Lower leg skin (tissue), 4 donors: ENCODE measurements at places on chromosomes 4 and X.

- DNase-seq, result no peak
These were observed 565 bp downstream of the MOB1B start for GRCh38 chr4:70902577-70903290.

DNA sequence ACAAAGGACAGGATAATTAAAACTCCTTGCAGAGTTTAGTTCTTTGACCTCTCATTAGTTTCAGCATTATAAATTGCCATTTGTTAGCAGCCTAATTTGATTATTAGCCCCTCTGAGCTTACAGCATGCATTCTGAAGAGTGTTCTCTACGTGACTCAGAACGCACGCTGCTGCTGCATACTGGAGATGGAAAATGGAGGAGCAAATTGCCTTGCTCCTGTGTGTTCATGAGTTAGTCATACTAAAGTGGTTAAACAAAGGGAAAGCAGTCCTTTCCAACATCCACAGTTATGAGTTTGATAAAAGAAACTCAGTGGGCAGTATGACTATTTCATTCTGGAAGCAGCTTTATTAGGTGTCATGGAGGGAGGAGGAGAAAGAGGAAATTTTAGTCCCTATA, 922.5 kb downstream of the RPA4 start:
- DNase-seq, result no peak

DNA sequence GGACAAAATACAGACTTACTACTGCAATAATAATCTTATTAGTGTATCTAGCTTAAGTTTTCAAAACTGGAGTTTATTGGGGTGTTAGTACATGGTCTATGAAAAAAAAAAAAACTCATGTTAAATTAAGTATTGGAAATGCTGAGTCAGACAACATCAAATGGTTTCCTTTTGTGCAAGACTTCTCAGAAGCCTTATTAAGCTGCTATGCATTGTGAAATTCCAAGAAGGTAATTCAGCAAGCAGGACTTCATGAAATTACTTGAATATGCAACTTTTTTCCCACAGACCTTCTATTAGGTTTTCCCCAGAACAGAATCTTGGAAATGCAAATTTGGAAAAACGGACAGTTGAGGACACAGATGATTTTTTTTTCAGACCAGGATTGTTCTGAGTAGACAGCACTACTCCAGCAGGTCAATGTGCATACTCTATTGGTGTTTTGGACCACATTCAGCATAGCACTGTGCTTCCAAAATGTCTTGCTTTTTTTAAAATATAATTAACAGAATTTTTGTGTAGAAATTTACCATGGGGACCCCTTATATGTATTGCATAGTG, 568.8 kb upstream of the TENM3 start:
- DNase-seq, result no peak

DNA sequence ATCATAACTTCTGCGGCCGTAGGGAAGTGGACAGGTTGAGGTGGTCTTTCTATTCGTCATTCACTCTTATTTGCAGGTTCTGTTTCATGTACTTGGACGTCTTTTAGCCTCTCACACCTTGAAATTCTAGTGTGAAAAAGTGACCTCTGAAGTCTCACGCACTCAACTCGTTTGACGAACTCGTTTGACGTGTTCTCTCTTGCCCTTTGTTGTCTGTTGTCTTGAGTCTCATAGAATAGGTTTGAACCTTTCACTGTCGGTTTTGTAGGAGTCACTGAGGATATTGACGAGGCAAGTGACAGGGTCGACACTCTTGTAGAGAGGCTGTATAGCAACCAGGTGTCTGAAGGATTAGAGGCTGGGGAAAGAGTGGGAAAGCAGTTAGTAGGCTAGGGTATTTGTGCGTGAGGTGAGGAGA, 1.1 kb upstream of the PGRMC2 start:
- DNase-seq, result no peak

GRCh38 chrX:27893871-27894270, 86.1 kb downstream of the MAGEB10 start:
- no peak for DNase-seq

GRCh38 chrX:71067089-71067488, 1.0 kb downstream of the SNX12 start:
- no peak for DNase-seq

DNA sequence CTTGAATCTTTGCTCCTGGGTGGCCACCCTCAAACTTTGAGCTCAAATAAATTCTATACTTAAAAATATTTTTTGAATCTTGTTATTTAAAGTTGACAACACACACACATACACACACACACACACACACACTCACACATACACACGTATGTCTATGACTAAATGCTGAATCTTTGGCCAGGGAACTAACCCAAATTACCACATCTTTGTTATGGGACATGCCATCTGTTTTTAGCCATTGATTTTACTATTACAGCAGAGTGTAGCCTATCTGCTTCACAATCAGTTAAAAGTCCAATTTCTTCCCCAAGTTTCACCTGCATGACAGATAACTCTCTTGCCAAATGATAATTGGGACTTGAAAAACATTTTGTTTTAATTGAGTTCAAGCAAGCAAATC, 45.0 kb upstream of the USP46 start:
- DNase-seq, result no peak

GRCh38 chr4:98639523-98639922, 18.9 kb downstream of the TSPAN5 start:
- no peak for DNase-seq

DNA sequence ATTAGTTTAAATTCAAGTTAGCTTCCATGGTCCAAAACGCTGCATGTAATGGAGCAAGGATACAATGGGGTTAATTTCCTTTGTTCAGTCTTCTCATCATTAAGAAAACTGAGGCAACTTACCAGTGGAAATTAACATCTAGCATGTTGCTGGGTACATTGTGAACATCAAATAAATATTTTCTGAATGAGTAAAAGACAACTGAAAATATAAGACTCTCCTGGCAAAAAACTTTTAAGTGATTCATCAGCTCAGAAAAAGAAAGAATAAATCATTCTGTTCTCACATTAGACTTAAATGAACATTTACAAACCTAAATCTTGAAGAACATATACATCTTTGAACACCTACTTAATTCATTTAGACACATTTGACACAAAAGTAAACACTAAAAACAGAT, 138.4 kb upstream of the ETNPPL start:
- DNase-seq, result no peak

GRCh38 chrX:14533867-14534266, 4.5 kb downstream of the GLRA2 start:
- no peak for DNase-seq

DNA sequence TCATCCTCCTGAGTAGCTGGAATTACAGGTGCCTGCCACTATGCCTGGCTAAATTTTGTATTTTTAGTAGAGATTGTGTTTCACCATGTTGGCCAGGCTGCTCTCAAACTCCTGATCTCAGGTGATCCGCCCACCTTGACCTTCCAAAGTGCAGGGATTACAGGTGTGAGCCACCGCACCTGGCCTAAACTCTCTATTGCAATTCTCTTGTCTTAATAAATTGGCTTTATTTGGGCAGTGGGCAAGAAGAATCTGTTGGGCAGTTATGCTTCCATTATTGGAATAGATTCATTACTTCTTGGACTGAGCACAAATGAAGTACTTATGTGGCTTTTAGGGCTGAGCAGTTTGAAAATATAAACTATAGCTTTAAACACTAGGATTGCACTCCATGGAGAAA, 8.2 kb upstream of the GPAT3 start:
- no peak for DNase-seq

DNA sequence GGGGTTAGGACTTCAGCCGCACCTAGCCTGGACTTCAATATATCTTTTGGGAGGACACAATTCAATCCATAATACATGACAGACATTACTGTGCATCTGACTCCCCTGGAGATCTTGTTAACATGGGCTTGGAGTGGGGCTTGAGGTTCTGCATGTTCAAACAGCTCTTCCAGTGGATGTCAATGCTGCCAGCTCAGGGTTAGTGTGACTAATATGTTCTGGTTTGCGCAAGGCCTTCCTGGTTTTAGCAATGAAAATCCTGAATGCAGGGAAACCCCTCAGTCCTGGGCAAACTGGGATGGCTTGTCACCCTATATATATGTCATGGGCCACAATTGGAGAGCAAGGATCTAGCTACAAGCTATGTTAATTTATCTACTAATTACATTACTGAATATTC, 2.7 kb upstream of the TSPAN7 start:
- no peak for DNase-seq

DNA sequence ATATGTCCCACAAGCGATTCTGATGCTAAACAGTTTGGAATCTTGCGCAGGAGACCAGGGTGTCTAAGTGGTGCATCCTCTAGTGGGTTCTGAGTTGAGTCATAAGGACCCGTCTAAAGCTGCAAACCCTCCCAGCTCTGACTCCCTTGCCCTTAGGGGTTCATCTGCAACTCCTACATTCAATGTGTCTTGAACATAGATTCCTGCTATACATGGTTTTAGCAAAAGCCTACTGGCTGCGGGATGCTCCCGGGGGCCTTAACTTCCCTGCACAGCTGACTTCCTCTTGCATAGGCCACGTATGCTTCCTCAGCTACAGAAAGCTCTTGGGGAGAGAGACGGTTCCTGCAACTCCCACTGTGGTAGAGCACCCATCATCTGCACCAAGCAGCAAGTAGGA, 236.7 kb downstream of the EVC2 start:
- DNase-seq, result no peak

DNA sequence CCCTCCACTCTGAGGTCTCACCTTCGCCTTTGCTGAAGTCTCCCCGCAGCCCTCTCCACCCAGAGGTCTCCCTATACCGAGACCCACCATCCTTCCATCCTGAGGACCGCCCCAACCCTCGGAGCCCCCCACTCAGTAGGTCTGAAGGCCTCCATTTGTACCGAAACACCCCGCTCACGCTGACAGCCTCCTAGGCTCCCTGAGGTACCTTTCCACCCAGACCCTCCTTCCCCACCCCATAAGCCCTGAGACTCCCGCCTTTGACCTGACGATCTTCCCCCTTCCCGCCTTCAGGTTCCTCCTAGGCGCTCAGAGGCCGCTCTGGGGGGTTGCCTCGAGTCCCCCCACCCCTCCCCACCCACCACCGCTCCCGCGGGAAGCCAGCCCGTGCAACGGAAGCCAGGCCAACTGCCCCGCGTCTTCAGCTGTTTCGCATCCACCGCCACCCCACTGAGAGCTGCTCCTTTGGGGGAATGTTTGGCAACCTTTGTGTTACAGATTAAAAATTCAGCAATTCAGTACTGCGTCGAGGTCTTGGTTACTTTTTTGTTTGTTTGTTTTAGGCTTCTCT, 5.0 kb downstream of the SOD3 start:
- DNase-seq, result no peak

GRCh38 chr4:150327262-150327780, 249.1 kb downstream of the DCLK2 start:
- DNase-seq, result no peak

GRCh38 chr4:186932196-186932595, 208.5 kb upstream of the FAT1 start:
- no peak for DNase-seq

GRCh38 chr4:72016011-72016410, 15.8 kb upstream of the NPFFR2 start:
- no peak for DNase-seq
